ENCODE measurements at places on chromosomes 11 and 22.

DNA sequence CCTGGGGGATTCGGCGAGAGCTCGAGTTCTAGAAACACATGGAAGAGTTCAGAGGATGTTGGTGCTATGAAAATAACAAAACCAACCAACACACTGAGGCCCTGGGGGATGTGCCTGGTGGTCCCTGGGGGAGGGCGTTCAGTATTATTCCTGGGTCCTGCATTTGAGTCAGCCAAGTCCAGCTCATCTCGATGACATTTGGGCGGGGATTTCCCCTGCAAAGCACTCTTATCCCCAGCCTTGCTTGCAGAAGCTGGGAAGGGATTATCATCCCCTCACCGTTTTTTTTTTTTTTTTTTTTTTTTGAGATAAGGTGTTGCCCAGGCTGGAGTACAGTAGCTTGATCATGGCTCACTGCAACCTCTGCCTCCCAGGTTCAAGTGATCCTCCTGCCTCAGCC, 2.1 kb upstream of the SMIM38 start:
- no peak for DNase-seq

DNA sequence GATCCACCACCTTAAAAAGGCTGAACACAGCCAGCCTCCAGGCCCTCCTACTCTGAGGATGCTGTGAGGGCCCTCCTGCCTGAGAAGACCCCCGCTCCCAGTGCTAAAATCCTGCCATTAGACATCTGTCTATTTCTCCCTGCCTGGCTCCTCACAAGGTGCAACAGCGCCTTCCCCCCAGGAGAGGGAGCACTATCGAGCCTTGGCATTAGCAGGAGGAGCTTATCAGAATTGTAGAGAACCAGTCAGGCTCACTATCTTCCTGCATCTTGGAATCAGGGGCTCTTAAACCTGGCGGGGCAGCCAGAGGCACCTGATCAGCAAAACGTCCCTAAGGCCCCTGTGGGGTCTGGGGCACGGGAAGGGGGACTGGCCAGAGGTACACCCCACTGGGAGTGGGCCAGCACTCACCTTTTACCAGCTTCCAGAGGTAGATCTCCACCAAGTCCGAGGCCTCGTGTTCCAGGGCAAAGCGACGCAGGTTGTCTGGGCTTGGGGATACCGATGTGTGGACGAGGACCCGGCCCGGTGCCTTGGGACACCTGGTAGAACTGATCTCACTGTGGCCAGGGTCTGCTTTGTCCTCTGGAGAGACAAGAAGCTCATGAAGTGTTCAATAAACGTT, 28.7 kb downstream of the CHRDL2 start:
- DNase-seq: peak; percentile 10

DNA sequence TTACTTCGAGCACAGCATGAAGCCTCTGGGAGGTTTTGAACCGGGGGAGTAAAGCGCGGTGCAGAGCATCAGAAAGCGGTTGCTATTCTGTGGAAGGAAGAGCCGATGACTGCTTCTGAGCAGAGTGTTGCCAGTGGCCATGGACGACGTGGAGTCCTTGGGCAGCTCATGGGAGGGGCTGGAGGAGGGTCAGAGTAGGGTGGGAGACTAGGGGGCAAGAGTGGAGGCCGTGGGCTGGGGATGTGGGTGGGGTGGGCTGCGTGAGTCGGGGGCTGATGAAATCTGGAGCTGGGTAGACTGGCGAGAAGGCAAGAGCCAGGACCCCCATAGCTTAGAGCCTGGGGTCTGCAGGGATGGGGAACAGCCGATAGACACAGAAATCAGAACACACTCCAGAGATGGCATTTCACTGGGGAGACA, 40.2 kb downstream of the TBC1D22A start:
- DNase-seq: no peak

DNA sequence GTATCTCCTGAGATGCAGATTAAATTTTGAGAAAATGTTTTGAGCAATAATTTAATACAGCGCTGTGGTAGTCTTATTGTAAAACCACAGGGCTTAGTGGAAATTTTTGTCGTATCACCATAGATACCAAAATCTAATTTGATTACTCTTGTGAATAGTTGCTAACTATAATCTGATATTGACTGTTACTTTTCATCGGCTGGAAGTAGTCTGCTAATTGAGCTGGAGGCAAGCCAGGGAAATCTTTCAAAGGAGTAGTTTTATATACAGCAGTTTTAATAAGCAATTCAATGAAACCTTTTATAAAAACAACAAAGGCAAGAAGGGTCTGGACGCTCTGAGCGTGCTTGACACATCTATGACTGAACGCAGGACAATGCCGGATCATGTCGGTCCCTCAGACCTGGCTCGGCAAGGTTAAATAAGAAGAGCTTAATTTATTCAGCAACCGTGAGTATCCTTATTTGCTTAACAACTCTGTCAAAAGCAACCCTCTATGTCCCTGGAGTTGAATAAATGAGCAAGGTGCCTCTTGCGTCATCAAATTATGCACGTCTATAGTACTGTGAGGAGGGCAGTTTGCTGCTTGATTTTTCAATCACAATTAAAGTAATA, 121.2 kb downstream of the NCAM1 start:
- no peak for DNase-seq

DNA sequence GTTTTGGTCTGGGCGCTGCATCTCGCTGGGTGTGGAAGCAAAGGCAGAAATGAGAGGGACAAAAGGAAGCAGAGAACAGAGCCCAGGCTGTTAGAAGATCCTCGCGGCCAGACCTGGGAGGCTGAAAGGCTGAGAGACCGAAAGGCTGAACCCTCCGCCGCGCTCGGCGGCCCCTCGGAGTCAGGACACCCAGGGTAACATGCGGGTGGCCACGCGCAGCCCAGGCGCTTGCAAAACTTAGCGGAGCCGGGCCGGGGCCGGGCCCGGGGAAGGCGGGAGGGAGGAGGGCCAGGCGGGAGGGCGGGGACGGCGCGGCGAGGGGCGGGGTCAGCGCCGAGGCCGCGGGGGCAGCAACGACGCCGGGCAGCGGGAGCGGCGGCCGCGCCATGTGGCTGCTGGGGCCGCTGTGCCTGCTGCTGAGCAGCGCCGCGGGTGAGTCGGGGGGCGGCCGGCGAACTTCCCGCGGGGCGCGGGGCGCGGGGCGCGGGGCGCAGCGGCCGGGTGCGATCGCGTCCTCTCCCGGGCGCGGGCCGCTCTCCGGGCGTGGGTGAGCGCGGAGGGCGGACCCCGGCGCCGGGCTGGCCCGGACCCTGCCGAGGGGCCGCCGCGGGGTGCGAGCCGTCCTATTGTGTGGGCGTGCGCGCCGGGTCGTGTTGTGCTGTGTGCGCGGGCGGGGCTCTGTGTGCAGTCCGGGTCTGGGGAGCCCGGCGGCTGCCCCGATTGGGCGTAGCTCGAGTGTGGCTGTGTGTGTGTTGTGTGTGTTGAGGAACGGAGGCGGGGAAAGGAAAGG, at the start of gene LDLRAD3:
Gene LDLRAD3, plus strand, starts transcription at position 350 of the 790 bp plus-strand sequence. Its CDS starts 37 bp downstream, at position 387.
- peak; percentile 5 for DNase-seq

- DNase-seq: no peak
These were observed 28.7 kb upstream of the TRPC6 start for GRCh38 chr11:101612481-101612880.

GRCh38 chr11:62132191-62132590, 8.4 kb downstream of the INCENP start:
- no peak for DNase-seq
